BJ (cell line): ENCODE measurements at places on chromosomes 5 and 9.

DNA sequence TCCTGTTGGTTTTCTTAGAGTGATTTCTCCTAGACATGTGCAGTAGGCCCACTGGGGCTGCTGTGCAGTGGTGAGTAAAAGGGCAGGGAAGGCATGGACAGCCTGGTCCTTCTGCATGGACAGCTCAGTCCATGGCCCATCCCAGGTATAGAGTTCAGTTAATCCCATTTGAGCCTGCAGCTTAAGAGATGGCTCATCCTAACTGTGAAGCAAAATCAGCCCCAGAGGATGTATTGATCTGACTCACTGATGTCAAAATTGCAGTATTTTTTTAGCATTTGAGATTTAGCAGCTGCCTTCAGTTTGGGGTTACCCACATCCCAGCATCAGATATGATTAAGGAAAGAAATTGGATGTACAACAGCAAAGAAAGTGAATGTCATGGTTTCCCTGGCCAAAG, 93.4 kb downstream of the PDE6A start:
- DNase-seq, result no peak

GRCh38 chr9:16670791-16671190, 199.7 kb downstream of the BNC2 start:
- DNase-seq, result no peak

DNA sequence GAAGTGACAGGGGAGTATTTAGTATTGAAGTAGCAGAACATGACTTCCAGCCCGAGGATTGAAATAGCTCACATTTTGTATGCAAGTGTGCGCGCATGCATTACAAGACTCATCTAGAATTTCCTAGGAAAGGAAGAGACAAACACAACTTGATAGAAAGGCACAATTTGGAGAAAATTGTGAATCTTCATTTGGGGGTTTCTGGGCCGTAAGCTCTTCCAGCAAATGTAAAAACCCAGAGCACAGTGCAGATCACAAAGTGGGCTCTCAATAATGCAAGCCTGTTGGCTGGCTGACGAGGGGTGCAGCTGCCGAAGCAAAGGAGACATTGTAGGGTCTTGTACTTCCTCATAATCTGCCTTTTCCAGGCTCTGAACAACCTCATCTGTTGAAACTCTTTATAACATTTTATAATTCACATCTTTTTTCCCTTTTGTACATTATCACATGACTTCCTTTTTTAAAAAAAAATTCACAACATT, 109.0 kb downstream of the BAAT start:
- DNase-seq, result no peak

- no peak for DNase-seq
Observed at GRCh38 chr5:170104299-170104698, 1.4 kb upstream of the FOXI1 start.
